ENCODE measurements at places on chromosomes 4 and X.
A peak's percentile ranks its signal among the peaks of the same experiment; 100 is the strongest.

GRCh38 chr4:89928838-89929237 is 34.2 kb downstream of the MMRN1 start:
- DNase-seq, result no peak

GRCh38 chr4:139814323-139815015 is 148.8 kb downstream of the MGST2 start:
- DNase-seq, result peak; percentile 65

DNA sequence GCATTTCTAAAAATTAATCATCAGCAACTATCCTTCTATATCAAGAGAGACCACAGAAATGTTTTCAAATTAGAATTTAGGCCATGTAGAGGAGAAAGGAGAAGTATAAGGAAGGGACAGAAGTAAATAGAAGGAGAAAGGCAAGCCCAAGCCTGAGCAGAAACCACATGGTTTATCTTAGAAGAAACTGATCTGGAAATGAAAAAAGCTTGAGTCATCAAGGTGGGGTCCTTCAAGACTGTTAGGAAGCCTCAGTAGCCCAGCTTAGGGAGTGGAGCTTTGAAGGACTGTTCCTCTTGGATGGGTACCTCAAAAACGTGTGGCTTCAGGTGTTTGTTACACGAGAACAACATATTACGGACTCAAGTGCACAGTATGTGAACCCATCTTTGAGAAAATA is 4.5 kb downstream of the BMX start:
- DNase-seq, result no peak

GRCh38 chr4:124753941-124754581 is 41.5 kb upstream of the ANKRD50 start:
- no peak for DNase-seq

- no peak for DNase-seq
Measured at GRCh38 chr4:87359258-87359657, 31.7 kb downstream of the HSD17B11 start.

GRCh38 chr4:19300213-19300612 is 951.5 kb upstream of the SLIT2 start:
- DNase-seq, result no peak

- peak; percentile 31 for DNase-seq
Measured at GRCh38 chrX:17474892-17475291, 99.9 kb downstream of the NHS start.

DNA sequence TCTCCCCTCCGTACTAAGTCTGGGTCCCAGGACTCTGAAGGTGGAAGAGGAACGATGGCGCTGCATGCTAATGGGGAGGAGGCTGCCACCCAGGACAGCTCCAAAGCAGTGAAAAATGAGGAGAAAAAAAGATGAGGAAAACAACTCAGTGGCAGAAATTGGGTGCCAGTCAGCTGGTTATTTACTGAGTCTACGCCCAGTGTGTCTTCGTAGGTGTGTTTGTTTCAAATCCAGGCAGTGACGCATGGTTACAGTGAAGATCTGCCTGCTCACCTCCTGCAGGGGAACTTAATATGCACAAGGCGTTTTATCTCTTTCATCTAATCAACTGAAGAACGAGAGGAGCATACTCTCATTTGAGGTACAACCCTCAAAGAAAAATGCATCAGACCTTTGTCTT is 70.9 kb upstream of the FBXW7 start:
- DNase-seq, result no peak

DNA sequence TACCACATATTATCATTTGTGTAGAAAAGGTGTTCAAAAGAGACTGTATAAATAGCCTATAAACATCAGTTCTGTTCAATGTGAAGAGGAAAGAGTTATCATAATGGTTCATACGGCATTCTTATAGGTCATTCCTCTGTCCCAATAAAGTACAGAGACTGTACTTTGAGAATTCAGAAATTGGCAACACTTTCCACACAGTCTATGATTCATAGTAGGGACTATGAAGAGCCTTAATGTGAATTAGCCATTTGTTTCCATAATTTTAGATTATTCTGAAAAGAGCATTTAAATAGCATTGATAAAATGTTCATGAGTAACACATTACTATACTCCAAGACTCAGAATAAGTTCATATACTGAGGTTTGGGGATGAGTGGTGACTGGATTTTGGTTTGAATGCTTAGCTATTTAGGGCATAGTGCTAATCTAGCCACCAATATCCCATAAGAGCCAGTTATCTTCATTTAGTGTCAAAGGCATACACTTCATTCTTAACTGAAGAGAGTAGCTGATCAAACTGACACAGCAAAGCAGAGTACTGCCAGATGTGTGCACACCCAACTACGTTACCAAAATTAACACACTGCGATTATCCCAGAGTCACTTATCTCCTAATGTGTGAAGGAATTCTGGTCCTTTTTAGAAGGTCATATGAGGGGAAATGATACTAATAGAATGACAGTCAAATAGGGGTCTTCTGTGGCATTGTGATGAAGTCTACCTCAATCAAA is 10.2 kb downstream of the ANK2 start:
- DNase-seq, result no peak

DNA sequence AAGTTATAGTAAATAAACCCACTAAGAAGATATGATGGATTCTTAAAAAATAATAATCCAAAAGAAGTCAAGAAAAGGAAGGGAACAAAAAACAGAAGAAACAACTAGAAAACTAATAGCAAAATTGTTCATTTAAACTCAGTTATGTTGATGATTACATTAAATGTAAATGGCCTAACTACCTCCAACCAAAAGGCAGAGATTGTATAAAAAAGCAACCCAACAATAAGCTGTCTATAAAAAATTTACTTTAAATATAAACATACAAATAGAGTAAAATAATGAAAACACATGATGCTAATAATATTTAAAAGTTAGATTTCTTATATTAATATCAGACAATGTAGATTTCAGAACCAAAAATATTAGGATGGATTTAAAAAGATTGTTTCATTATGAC is 340.6 kb downstream of the CAMK2D start:
- no peak for DNase-seq

DNA sequence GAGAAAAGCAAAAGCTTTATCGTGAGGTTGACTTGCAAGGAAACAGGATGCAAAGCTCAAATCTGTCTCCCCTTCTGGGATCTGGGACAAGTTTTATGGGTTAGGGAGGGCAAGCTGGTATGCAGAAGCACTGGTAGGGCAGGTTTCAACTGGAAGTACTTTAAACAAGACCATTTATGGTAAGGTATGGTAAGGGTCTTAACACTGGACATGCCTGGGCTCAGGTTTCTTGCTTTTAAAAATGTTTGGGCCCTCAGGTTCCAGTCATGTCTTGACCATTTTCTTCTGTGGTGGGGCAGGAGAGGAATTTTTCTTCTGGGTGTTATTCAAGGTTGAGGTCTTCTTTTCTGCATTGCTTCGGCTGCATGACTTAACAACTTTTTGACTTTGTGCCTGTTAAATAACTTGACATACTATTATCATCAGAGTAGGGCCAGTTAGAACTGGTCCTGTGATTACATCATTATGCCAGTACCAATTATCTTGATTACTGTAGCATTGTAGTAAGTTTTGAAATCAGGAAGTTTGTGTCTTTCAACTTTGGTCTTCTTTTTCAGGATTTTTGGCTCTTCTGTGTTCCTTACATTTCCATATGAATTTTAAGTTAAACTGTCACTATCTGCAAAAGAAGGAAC is 33.7 kb downstream of the CD38 start:
- DNase-seq, result no peak

- no peak for DNase-seq
Measured at GRCh38 chr4:1882850-1883271, 11.7 kb downstream of the NSD2 start.

DNA sequence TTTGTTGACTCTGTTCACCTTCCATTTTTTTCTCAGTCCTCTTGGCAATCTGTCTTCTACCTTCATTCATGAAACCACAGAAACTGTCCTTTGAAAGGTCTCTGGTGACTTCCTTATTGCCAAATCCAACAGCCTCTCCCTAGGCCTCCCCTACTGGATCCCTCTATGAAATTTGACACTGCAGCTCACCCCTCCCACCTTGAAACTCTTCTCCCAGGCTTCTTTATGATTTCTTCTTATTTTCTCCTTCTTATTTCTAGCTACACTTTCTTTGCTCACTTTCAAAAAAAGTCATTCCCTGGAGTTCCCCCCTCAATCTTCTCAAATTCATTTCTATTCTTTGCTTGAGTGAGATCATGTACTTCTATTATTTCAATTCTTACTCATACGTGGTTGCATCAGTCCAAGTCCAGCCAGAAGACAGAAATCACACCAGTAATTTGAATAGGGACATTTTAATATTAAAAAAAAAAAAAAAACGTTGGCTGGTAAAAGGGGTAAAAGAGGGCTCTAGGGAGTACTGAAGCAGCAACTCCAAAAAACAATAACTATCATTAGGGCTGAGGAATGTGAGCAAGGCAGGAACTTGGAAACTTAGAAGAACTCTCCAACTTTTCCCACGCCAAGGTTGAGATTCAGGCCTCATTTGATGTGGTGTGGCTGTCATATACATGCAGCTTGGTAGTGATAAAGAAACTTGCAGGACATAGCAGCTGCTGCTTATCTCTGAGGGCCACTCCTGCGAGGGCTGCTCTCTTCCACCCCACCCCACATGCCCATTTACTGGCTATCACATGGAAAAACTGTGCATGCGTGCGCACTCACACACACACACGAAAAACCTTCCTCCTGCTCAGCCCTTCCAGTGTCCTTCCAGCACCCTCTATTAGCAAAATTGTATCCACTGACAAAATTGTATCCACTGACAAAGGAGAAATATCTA is 169.8 kb upstream of the GALNT7 start:
- DNase-seq, result peak; percentile 92

GRCh38 chr4:142194905-142195304 is 558.5 kb downstream of the IL15 start:
- DNase-seq, result no peak

Data from fibroblast of pulmonary artery (primary cell).